Lung (tissue), 17 donors: ENCODE measurements at places on chromosomes 5 and 9. TPM values are rescaled to one million over a fixed set of nuclear protein-coding genes. Genes with fewer than 3 reads are reported as not detected.

DNA sequence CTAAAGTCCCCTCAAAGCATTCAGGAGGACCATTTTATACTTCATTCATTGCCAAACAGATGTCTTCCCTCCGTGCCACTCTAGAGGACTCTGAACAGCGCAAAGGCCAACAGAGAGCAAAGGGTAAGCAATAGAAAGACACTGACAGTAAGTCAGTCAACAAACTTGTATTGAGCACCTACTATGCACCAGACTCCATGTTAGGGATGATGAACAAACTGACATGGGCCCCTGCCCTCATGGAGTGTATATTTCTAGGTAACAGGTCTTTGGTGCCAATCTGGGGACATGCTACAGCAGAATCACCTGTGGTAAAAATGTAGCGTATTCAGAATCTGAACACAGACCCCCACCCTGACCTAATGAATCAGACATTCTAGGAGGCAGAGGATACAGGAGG is 3.5 kb upstream of the ACO1 start:
- no peak for DNase-seq
- H3K4me1 ChIP-seq: no peaks in the 10 kb centered on the region
- no peak overlapping the region for H3K4me3 ChIP-seq
- H3K27ac ChIP-seq: no peak overlapping the region
- H3K27me3 ChIP-seq: peaks cover 19% of the 10 kb centered on the region

GRCh38 chr5:9831823-9832222 is 201.7 kb upstream of the TAS2R1 start:
- no peak overlapping the region for H3K4me3 ChIP-seq
- no peaks in the 10 kb centered on the region for H3K4me1 ChIP-seq
- no peaks in the 10 kb centered on the region for H3K36me3 ChIP-seq

Gene PHYHD1
- total RNA-seq: 25.5 TPM

DNA sequence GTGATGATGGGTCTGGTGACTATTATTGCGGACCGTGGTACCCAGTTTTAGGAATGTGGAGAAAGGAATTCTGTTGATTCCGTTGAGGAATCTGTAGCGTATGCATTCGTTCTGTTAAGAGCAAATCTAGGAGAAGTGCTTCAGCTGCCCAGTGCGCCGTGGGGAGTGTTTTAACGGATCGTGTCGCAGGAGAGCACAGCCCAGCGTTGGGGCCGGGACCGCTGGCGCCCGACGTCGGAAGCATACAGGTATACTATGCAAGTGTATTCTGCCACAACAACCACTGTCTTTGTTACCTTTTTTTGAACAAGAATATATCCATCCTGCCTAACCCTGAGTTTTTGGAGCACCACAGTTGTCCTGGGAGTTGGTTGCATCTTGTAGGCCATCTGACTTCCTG is 42.7 kb downstream of the TENT4A start:
- no peaks in the 10 kb centered on the region for H3K27me3 ChIP-seq
- DNase-seq: no peak
- no peaks in the 10 kb centered on the region for H3K4me1 ChIP-seq
- H3K36me3 ChIP-seq: peaks cover 45% of the 10 kb centered on the region

Gene OR1L4
- not detected for total RNA-seq

DNA sequence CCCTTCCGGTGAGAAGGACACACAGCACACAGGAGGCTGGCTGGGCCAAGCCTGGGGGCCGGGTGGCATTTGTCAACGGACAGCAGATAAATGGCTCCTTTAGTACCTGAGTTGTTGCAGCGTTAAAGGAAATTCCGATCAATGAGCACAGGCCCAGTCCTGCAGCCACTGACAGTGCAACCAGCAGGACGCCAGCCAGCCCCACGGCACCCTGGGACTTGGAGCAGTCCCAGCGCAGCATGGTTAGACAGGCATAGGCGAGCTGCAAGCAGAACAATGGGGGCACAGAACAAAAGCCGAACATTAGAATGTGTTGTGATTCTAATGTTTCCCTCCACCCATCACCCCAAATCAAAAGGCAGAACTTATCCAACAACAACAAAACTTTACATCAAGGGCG is 39.3 kb downstream of the PTCH1 start:
- no peak for DNase-seq
- no peaks in the 10 kb centered on the region for H3K27me3 ChIP-seq
- H3K4me3 ChIP-seq: no peak overlapping the region
- H3K4me1 ChIP-seq: no peaks in the 10 kb centered on the region
- peaks cover 27% of the 10 kb centered on the region for H3K36me3 ChIP-seq

Gene NIPAL4
- 0.17 TPM for total RNA-seq

DNA sequence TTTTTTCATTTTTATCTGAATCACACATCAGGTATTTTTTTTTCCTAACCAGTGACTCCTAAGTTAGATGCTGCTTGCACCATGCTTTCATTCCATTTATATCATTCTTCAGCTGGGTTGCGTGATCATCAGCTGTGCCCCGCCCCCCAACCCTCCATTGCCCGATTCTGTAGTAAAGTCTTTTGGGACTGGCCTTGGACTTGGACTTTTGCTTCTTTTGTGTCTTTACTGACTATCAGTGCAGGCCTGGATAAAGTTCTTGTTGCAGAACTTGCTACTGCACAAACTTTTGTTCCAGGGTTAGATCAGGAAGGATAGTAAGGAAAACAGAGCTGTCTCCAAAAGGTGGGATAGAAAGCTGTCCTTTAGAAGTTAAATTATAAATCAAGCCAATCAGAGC is 38.5 kb downstream of the SLC22A5 start:
- no peak overlapping the region for H3K4me3 ChIP-seq
- no peak for DNase-seq
- H3K27ac ChIP-seq: no peak overlapping the region
- H3K27me3 ChIP-seq: no peaks in the 10 kb centered on the region

- H3K36me3 ChIP-seq: no peaks in the 10 kb centered on the region
- peak; percentile 71 for DNase-seq
- no peak overlapping the region for H3K27ac ChIP-seq
Measured at GRCh38 chr5:148179234-148179824, 11.0 kb downstream of the SPINK14 start.

Gene DNAH5
- total RNA-seq: 29.3 TPM

Gene MCTP1
- total RNA-seq: 33.0 TPM

- H3K4me1 ChIP-seq: no peaks in the 10 kb centered on the region
- no peak overlapping the region for H3K27ac ChIP-seq
- no peaks in the 10 kb centered on the region for H3K36me3 ChIP-seq
- H3K4me3 ChIP-seq: no peak overlapping the region
- no peaks in the 10 kb centered on the region for H3K27me3 ChIP-seq
- no peak for DNase-seq
Measured at GRCh38 chr9:108045851-108046250, 556.3 kb upstream of the KLF4 start.

- peaks cover 18% of the 10 kb centered on the region for H3K4me1 ChIP-seq
- DNase-seq: no peak
- no peaks in the 10 kb centered on the region for H3K27me3 ChIP-seq
- no peak overlapping the region for H3K4me3 ChIP-seq
Measured at GRCh38 chr5:115432691-115433090, 111.9 kb downstream of the FEM1C start.

Gene AQP3
- total RNA-seq: 181 TPM

- no peak overlapping the region for H3K27ac ChIP-seq
- no peak for DNase-seq
- H3K27me3 ChIP-seq: no peaks in the 10 kb centered on the region
- H3K4me3 ChIP-seq: no peak overlapping the region
- no peaks in the 10 kb centered on the region for H3K4me1 ChIP-seq
- H3K36me3 ChIP-seq: no peaks in the 10 kb centered on the region
Measured at GRCh38 chr5:83422284-83422683, 49.3 kb upstream of the VCAN start.

DNA sequence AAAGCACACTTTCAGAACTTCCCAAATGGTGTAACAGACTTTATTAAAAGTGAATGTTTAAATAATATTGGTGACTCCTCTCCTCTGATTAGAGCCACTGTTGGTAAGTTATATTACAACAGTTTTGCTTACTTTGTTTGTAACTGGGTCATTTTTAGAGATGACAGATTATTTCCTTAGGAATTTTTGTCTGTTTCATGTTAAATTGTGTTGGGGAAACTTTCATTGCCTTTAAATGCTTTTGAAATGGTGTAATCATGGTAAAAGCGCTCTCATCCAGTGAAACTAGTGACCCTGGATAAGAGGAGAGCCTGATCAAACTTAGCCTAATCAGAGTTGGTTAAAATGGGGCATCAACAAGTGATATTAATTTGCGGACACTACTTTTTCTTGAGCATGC is 39.4 kb downstream of the TNPO1 start:
- no peak overlapping the region for H3K4me3 ChIP-seq
- peaks cover 11% of the 10 kb centered on the region for H3K4me1 ChIP-seq

- no peak overlapping the region for H3K4me3 ChIP-seq
- no peaks in the 10 kb centered on the region for H3K36me3 ChIP-seq
- H3K27me3 ChIP-seq: no peaks in the 10 kb centered on the region
- no peak for DNase-seq
- no peak overlapping the region for H3K27ac ChIP-seq
Measured at GRCh38 chr5:145483212-145483611, 351.9 kb downstream of the PRELID2 start.

Gene GABRA6
- not detected for total RNA-seq

- no peak for DNase-seq
- no peaks in the 10 kb centered on the region for H3K36me3 ChIP-seq
- no peaks in the 10 kb centered on the region for H3K4me1 ChIP-seq
- H3K4me3 ChIP-seq: no peak overlapping the region
- no peaks in the 10 kb centered on the region for H3K27me3 ChIP-seq
Measured at GRCh38 chr9:108609897-108610253, 245.9 kb downstream of the ACTL7B start.

Gene ADGRV1
- 39.9 TPM for total RNA-seq

GRCh38 chr5:89277816-89278215 is 394.8 kb upstream of the MEF2C start:
- no peaks in the 10 kb centered on the region for H3K27me3 ChIP-seq
- no peak overlapping the region for H3K4me3 ChIP-seq
- H3K4me1 ChIP-seq: no peaks in the 10 kb centered on the region
- no peaks in the 10 kb centered on the region for H3K36me3 ChIP-seq

Gene TJP2
- 181 TPM for total RNA-seq

DNA sequence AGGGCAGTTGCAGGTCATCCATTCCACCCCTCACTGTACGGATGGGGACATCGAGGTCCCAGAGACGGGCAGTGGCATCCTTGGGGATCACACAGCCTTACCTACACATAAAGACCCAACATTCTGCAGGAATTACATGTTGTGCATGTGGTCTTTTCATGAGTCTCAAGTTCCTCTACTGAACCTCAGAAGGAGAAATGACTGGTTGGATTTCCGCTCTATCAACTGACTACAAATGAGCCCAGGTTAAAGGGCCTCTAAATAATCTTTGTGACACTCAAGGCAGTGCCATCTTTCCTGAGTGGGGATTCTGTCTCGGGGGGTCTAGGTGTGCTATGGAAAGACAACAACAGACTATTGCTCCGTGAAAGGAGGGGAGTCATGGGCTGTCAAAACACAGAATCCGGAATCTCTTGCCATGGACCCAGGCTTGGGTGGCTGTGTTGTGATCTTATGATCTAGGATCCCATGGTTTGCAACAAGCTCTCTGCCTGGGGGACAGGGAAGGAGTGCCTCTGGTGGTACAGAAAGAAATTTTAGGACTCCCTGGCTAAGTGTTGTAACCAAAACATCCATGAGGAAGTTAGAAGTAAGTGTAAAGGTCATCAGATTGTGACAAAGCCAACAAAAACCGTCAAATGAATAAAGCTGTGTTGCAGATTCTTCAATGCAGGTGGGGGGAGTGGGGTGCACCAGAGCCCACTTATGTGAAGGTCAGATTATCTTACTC is 1.9 kb upstream of the SLC31A2 start:
- peaks cover 8% of the 10 kb centered on the region for H3K27me3 ChIP-seq
- H3K27ac ChIP-seq: peak overlapping the region; percentile 64
- H3K36me3 ChIP-seq: no peaks in the 10 kb centered on the region
- no peak overlapping the region for H3K4me3 ChIP-seq
- no peak for DNase-seq
